NCI-H2081 (cell line): ENCODE measurements at places on chromosomes 16 and 17.

DNA sequence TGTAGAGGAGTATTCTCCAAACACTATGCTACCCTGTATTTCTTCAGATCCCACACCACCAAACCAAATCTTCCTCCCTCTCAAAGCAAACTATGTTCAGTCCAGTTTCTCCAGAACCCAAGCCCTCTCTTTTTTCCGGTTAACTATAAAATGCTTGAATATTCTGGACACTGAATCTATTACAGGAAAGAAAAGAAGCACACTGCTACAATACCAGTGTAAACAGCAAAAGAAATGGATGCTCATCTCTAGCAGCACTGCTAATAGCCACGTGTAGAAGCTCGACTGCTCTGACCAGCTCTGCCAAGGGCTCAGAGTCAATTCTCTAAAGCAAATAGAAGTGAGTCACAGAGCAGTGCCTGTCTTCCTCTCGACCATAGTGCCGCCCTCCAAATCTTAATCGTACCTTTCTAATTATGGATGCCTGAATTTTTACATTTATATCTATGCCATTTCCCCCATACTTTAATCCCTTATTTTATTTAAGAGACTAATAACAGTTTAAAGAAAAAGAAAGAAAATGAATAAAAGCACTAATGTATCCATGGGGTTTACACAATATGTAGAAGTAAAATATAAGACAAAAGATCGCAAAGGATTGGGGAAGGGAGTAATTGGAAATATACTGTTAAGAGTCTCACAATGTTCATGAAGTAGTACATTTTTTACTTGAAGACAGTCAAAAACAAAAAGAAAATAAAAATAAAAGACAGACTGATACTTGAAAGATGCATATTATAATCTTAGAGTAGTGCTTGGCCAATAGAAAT, 154.5 kb downstream of the PARN start:
- peak; percentile 74 for DNase-seq

DNA sequence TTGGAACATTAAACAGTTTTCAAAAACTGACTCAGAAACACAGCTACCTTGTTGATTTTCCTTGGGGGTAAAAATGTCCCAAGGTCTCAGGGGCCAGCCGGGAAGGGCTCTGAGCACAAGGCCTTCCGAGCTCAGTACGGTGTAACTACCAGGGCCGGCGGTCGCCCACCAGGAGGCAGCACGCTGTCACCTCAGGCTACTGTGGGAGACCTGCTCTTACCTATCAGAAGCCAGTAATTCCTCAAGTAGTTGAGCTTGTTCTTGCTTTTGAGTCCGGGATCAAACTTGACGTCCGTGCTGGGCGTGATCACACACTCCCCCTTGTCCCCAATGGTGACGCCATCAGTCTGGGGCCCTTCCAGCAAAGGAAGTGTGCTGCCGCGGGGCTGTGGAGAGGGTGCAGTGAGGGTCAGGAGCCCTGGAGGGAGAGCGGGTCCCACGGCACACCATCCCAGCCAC, 43.4 kb upstream of the ICAM2 start:
- no peak for DNase-seq

DNA sequence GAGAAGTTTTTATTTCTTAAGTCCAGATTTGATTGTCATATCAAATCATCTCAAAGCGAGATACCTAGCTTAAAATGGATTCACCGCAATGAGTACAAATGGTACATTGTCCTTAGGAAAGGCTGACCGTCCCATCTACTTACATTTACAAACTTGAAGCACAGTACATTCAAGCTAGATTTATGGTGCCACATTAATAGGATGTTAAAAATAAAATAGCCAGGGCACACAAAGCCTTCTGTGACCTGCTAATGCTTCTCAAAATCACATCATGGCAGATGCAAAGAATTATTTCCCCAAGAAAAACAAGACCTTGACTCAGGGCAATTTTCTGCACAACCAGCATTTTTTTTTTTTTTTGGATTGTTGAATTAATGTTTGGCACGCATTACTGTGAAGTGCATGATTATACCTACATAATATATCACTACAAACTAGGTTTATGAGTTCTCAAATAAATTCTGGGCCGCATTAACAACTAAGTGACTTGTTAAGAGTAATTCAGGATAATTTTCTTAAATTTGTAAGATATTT, 25.3 kb downstream of the CACNG1 start:
- DNase-seq = no peak

DNA sequence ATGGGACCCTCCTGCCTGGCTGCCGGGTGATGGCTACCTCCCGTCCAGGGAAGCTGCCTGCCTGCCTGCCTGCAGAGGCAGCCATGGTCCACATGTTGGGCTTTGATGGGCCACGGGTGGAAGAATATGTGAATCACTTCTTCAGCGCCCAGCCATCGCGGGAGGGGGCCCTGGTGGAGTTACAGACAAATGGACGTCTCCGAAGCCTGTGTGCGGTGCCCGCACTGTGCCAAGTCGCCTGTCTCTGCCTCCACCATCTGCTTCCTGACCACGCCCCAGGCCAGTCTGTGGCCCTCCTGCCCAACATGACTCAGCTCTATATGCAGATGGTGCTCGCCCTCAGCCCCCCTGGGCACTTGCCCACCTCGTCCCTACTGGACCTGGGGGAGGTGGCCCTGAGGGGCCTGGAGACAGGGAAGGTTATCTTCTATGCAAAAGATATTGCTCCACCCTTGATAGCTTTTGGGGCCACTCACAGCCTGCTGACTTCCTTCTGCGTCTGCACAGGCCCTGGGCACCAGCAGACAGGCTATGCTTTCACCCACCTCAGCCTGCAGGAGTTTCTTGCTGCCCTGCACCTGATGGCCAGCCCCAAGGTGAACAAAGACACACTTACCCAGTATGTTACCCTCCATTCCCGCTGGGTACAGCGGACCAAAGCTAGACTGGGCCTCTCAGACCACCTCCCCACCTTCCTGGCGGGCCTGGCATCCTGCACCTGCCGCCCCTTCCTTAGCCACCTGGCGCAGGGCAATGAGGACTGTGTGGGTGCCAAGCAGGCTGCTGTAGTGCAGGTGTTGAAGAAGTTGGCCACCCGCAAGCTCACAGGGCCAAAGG, 36.8 kb downstream of the NLRC5 start:
- no peak for DNase-seq

DNA sequence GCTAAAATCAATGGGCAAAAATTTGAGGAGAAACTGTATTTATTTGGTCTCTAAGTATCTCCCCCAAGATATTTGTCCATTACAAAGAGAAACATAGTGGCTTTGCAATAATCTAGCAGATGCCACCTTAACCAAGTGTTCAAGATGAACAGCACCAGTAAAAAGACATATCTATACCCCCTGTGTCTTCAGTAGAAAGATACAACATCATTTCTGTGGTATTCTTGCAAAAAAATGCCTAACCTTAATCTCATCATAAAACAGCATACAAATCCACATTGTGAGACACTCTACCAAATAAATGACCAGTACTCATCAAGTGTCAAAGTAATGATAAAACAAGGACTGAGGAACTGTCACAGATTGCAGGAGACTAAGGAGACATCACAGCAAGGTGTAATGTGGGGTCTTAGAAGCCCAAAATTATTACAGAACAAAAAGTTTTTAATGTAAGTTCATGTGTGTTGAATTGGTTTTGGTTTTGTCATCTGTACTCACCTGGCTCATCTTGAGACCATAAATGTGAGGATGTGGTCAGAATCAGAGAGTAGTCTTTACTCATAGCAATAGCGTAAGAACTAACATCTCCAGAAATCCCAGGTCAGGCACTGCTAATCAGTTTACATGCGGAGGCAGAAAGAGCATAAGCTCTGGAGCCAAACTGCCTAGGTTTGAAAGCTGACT, 77.2 kb downstream of the AATF start:
- DNase-seq = no peak

- peak; percentile 54 for DNase-seq
Measured at GRCh38 chr17:82297280-82297713, 20.1 kb downstream of the CD7 start.

DNA sequence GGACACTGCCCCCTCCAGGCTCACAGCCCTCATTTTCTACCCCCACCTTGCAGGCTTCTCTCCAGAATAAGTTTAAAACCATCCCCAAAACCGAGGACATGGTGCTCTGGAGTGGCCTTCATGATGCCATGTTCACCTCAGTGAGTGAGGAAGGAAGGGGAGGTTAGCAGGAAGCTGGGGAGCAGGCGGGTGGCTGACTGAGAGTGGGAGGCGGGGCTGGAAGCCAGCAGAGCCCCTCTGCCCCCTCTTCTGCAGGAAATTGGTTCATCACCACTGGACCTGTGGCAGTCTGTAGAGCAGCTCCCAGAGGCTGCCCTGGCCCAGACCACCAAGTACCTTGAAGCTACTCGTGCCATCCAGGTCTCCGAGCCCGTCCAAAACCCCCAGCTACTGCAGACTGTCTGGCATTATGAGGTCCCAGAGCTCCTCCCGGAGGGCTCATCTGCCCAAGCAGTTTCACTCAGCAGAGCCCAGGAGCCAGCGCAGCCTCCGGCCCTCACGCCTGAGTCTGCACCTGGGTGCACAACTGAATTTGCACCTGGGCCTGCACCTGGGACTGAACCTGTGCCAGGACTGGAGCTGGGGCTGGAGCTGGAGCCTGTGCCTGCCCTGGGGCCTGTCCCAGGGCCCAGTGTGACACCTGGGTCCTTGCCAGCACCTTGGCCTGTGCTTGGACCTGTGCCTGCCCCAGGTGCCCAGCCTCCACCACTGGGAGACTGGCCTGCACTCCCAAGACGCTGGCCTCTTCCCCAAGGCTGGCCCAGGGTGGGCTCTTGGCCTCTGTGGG, 19.0 kb downstream of the C16orf96 start:
- peak; percentile 29 for DNase-seq

GRCh38 chr17:69470702-69471101, 56.2 kb downstream of the MAP2K6 start:
- no peak for DNase-seq
